Nephron progenitor cell (in vitro differentiated cells): ENCODE measurements at places on chromosomes 6 and 20.

DNA sequence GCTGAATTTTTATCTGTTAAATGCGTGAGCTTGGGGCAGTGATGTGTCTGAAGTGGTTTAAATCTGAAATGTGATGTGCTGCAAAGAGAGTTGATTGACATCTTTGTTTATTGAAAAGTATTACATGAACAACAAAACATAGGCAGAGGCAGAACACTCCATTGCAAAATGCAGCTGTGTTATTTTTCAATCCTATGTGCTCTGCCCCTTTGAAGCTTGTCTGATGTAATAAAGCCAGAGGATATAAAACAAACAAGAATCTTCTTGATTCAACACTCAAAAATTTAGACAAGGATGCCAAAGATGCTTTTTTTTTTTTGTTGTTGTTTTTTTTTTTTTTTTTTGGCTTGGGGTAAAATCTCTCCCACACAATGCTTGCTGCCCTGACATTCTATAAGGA, 482.4 kb upstream of the MMS22L start:
- DNase-seq = no peak

- no peak for DNase-seq
Measured at GRCh38 chr6:14537030-14537429, 419.5 kb downstream of the CD83 start.

- no peak for DNase-seq
Measured at GRCh38 chr6:133033263-133033662, 207.9 kb upstream of the EYA4 start.

DNA sequence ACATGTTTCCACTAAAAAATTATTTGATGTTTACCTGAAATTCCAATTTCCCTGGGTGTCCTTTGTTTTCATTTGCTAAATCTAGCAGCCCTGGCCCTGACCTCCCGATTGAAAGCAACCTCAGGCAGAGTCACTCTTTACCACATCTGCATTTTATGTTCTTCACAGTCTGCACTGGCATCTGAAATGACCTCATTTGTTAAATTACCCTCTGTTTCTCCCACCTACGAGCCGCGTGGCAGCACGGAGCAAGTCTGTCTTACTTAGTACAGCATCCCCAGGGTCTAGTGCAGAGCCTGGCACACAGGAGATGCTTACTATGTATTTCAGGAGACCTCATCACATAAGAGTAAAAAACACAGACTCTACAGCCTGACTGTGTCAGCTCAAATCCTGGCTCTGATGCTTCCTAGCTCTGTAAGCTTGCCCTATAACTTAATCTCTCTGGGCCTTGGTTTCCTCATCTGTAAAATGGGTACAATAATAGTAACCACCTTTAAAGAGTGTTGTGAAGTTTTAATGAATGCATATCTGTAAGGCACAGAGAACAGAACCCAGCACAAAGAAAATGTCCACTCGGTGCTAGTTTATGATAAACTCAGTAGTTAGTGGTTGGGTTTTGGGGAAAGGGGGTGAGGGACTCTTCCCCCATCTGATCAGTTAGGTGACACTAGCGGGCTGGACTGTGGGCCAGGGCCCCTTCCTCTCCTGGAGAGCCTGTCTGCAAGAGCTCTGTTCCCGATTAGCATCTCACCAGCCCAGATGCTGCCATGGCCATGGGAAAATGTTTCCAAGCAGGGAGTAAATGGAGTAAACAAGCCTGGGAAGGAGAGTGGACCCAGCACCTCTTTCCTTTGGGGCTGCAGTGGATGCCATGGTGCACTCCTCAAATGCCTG, 88.2 kb downstream of the PREX1 start:
- no peak for DNase-seq

- DNase-seq = no peak
Measured at GRCh38 chr20:3093861-3094361, 9.4 kb upstream of the AVP start.

DNA sequence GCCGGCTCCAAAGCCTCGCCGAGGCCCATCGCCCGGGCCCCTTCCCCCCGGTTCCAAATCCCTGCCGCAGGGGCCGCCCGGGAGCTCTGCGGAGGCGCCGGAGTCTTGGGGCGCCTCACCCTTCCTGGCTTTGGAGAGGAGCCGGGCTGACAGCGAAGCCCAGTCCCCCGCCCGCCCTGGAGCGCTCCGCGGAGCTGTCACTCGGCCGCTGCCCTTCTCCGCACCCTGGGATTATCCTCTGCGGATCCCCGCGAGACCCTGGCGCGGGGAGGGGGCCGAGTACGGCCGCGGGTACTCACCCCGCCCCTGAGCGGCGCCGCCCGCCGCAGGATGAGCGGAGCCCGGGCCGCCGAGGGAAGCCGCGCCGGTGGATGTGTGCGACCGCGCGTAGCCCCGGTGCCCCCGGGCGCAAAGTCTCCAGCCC, 343 bp downstream of the SNAP91 start:
- DNase-seq = peak; percentile 67

DNA sequence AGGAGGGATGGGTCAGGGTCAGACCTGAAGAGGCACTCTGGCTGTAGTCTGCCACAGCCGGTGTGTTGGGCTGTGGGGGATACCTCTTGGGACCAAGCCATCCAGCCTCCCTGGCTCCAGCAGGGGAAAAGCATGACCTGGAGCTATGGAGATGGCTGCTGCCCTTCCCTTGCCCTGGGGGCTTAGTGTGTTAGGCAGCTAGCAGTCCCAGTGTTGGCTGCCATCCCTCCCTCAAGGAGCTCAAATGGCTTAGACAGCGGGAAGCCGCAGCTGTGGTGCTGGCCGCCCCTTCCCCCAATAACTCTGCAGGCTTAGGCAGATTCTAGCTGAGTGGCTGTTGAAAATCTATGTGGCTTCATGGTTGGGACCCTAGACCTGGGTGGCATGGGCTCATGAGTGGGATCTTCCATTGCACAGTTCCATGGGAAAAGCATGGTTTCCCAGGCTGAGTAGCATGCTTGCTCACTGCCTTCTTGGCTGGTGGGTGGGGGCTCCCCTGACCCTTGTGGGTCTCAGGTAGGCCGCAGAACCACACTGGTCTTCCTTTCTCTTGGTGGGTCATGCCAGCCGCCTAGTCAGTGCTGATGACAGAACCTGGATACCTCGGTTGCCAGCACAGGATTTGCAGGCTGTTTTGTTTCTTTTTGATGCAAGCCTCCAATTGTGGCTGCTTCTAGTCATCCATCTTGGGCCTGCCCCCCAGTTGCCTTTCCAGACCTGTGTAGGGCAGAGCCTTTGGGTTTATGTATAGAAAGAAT, 69.0 kb upstream of the AHI1 start:
- no peak for DNase-seq

GRCh38 chr6:105292689-105293339, 110.1 kb downstream of the PREP start:
- DNase-seq = no peak

- no peak for DNase-seq
Measured at GRCh38 chr6:10406556-10406955, 8.3 kb downstream of the TFAP2A start.

- no peak for DNase-seq
Measured at GRCh38 chr20:6070829-6071695, 17.2 kb upstream of the LRRN4 start.

DNA sequence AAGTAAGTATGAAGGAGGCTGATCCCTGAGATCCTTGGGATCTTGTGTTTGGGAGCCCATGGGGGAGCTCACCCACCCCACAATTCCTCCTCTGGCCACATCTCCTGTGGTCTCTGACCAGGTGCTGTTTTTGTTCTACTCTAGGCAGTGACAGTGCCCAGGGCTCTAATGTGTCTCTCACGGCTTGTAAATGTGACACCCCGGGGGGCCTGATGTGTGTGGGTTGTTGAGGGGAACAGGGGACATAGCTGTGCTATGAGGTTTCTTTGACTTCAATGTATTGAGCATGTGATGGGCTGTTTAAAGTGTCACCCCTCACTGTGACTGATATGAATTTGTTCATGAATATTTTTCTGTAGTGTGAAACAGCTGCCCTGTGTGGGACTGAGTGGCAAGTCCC, 2.8 kb downstream of the HLA-G start:
- no peak for DNase-seq

GRCh38 chr6:25346064-25346463, 66.9 kb downstream of the CARMIL1 start:
- no peak for DNase-seq

DNA sequence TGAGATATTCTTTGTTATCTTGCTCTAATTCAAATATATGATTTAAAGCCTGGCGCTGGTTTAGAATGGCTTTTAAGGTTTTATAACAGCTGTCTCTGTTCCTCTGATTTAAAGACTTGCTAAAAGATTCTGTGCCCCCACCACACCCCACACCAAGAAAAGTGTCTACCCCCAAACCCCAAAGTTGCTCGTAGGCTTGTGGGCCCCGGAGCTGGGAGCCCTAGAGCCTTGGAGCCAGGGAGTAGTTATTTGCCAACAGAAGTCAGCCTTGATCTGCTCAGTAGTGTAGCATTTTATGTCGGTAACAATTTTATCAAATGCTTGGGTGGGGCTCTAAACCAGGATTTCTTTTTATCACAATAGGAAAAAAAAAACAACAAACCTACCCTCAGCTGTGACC, 105.2 kb upstream of the TRAF3IP2 start:
- DNase-seq = no peak

DNA sequence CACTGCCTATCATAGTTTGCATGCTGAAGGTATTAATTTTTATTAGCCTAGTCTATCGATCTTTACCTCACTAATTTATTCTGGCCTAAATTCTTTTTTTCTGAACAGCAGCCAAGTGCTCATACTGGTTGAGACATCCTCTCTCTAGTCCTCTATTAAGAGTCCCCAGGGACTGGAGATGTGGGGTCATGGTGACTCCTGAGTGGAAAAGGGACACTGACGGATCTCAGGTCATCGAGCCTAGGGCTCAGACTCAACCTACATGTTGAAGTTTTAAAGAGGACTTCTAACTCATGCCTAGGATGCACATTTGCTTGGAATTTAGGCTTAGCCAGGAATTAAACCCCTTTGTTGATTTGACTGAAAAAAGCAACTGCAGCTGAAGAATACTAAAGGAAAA, 378.1 kb downstream of the BTBD9 start:
- DNase-seq = no peak

DNA sequence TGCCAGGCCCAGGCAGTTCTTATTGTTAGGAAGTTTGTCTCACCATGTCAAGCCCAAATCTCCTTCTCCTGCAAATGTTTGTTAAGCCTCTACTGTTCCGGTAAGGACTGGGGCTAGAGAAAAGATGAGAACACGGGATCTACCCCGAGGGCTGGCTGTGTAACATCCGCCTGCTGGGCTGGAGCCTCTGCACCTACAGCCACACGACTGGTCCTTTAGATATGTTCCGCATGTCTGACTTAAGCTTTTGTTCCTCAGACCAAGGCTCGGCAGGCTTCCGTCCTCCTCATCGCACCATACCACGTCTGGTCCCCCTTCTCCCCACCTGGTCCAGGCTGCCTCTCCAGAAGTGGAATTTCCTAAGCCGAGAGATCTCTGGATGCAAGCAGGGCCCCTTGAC, 2.6 kb downstream of the GHRH start:
- DNase-seq = no peak

- no peak for DNase-seq
Measured at GRCh38 chr6:83476971-83477370, 35.4 kb upstream of the PRSS35 start.

- no peak for DNase-seq
Measured at GRCh38 chr6:74167976-74168375, 472.0 kb downstream of the CD109 start.

- no peak for DNase-seq
Measured at GRCh38 chr6:36949636-36950035, 4.9 kb upstream of the PI16 start.

GRCh38 chr20:13009682-13010406, 1.1 kb downstream of the SPTLC3 start:
- no peak for DNase-seq

DNA sequence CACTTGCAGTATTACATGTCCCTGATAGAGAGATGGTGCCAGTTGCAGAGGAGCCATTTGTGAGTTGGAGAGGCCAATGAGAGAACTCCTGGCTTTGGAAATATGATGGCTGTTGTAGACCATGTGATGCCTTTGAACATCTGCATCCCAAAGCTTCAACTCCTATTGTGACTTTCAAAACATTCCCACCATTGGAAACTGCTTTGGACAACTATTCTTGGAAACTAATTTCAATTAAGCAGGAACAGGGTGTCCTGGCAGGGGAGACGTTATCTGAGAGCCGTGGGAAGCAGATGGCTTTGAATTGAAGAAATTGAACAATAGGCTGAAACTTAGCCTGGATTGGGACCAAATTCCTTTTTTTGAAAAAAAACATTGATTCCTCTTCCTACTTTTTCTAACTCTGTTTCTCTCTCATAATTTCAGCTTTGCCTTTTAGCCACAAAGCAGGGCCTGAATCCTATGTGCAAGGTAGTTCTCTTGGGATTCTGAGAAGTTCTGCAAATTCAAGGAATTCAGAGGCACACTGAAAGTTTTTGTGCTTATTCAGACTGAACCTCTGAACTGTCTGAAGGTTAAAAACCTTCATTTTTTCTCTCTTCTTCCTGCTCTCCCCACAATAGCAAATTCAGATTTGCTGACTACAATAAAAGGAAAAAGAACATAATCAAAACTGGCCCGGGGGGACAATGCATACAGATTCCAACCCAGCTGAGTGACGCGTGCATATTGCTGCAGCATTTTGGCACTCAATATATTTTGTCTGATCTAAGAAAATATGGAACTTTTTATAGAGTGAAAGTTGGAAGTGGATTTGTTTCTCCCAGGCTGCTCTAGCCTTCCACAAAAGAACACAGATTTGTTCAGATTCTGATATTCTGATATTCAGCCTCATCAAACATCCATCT, 720.4 kb upstream of the CHD6 start:
- no peak for DNase-seq

- no peak for DNase-seq
Measured at GRCh38 chr6:6942831-6943230, 164.9 kb upstream of the RREB1 start.
